ENCODE measurements at places on chromosomes 1 and 21. TPM values are rescaled to one million over a fixed set of nuclear protein-coding genes. Genes with fewer than 3 reads are reported as not detected.

- no peak for DNase-seq
- H3K36me3 ChIP-seq: no peaks in the 10 kb centered on the region
- H3K27ac ChIP-seq: no peak overlapping the region
- H3K4me1 ChIP-seq: no peaks in the 10 kb centered on the region
- no peak overlapping the region for H3K4me3 ChIP-seq
These were observed 22.8 kb upstream of the SGIP1 start for GRCh38 chr1:66511118-66511517.

Gene SH2D2A
- 14.7 TPM for total RNA-seq

Gene CHML
- 14.0 TPM for total RNA-seq

- H3K27ac ChIP-seq: no peak overlapping the region
- H3K4me1 ChIP-seq: no peaks in the 10 kb centered on the region
- no peak for DNase-seq
These were observed 25.8 kb upstream of the RCC2 start for GRCh38 chr1:17465228-17465627.

DNA sequence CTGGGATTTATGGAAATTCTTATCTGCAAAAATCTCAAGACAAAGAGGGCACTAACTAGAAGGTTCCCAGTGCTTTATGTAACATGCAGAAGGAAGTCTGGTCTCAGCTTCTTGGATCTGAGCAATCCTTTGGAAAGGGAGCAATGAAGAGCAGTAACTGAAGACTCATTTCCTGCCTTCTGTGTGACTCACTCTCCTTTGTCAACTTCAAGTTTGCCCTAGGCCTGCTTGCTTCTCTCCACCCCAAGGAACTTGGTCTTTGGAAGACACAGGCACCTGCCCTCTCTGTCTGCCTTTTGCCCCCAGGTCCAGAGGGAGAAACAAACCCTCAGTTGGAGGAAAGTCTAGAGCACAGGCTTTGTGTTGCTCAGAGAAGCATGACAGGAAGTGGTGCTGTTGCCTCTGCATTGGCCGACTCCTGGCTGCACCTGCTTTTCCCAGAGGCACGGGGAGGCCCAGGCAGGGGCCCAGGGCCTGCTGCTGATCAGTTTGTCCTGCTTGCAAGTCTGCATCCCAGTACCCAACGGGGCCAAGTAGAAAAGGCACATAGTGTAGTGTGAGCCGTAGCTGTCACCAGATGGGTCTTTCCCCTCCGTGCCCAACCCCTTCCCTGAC, 137.2 kb downstream of the DHRS3 start:
- H3K27ac ChIP-seq: peak overlapping the region; percentile 43
- peaks cover 62% of the 10 kb centered on the region for H3K4me1 ChIP-seq
- no peak overlapping the region for H3K4me3 ChIP-seq
- no peaks in the 10 kb centered on the region for H3K27me3 ChIP-seq

DNA sequence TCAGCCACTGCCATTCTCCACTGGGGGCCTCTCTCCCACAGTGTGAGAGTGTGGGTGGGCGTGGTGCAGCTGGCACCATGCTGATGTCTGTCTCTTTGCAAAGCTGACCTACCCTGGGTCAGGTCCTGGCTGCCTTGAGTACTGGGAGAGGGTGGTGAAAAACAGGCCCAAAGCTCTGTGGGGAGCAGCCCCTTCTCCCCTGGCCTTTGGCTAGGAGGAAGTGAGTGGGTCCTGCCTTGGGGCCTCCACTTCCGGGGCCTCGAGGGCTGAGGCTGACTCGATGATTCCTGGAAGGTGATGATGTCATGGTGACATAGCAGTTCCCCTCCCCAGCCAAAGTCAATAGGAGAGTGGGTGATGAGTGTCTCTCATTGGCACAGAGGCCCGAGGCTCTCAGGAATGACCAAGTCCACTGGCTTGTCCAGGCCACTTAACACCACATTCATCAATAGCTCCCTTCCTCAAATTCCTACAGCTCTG, 53.0 kb downstream of the IER5 start:
- no peak overlapping the region for H3K27ac ChIP-seq
- H3K4me1 ChIP-seq: peaks cover 15% of the 10 kb centered on the region
- no peak for DNase-seq
- no peak overlapping the region for H3K4me3 ChIP-seq
- H3K27me3 ChIP-seq: no peaks in the 10 kb centered on the region

DNA sequence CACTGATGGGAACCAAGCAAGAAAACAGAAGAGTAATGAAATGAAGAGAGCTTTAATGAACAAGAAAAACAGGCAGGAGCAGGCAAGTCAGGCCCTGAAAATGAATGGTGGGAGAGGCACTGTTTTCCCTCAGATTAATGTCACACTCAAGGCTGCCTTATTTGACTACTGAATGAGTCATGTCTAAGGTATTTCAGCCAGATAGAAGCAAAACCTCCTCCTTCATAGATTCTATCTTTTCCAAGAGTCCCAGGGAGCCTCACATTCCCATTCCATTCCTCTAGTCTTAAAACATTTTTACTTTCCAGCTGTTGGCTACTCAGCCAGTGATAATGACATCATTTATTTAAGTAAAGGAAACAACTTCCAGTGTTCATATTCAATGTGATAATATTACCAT, 228.4 kb upstream of the NRIP1 start:
- H3K27ac ChIP-seq: no peak overlapping the region
- no peaks in the 10 kb centered on the region for H3K36me3 ChIP-seq
- no peaks in the 10 kb centered on the region for H3K4me1 ChIP-seq
- H3K27me3 ChIP-seq: no peaks in the 10 kb centered on the region
- H3K4me3 ChIP-seq: no peak overlapping the region

Gene NR1I3
- not detected for total RNA-seq

GRCh38 chr1:9676815-9677393, 25.4 kb downstream of the PIK3CD start:
- H3K4me3 ChIP-seq: no peak overlapping the region
- peaks cover 40% of the 10 kb centered on the region for H3K4me1 ChIP-seq
- peak overlapping the region; percentile 60 for H3K27ac ChIP-seq
- DNase-seq: no peak

Data from naive thymus-derived CD4-positive, alpha-beta T cell (primary cell).